Activated T-cell treated with anti-CD3 and anti-CD28 coated beads, Interleukin-2, amount 50 U/mL, for 1 hour (primary cell): ENCODE measurements at places on chromosomes 3 and 15.

GRCh38 chr3:67461667-67462142 is 192.7 kb downstream of the SUCLG2 start:
- DNase-seq, result no peak

DNA sequence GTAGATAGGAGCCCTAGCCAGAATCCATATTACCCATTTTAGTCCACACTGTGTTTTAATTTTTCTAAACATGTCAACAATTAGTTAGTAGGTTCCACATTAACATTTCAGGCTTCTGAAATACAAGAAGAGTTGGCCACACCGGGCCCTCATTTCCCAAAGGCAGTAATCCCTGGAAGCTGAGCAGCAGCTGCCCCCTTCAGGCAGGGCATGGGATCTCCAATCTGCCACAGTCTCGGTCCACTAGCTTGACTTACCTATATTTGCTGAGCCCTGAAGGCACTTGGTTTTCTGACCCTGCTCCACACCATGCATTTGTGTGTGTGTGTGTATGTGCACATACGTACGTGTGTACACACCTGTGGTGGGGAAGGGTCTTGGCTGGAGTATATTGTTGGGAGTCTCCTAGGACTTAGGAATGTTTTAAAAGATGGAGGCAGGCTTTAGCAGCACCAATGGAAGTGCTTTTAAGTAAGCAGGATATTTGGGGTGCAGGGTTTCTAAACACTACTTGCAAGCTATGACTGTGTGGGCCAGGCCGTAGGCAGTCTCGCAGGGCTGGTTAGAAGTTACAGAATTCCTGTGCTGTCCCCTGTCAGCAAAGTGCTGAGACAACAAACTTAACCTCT is 71.2 kb upstream of the SOX14 start:
- no peak for DNase-seq

- no peak for DNase-seq
Observed at GRCh38 chr3:36362973-36363372, 17.3 kb upstream of the STAC start.

- DNase-seq, result no peak
Observed at GRCh38 chr3:21390856-21391255, 360.2 kb downstream of the ZNF385D start.

DNA sequence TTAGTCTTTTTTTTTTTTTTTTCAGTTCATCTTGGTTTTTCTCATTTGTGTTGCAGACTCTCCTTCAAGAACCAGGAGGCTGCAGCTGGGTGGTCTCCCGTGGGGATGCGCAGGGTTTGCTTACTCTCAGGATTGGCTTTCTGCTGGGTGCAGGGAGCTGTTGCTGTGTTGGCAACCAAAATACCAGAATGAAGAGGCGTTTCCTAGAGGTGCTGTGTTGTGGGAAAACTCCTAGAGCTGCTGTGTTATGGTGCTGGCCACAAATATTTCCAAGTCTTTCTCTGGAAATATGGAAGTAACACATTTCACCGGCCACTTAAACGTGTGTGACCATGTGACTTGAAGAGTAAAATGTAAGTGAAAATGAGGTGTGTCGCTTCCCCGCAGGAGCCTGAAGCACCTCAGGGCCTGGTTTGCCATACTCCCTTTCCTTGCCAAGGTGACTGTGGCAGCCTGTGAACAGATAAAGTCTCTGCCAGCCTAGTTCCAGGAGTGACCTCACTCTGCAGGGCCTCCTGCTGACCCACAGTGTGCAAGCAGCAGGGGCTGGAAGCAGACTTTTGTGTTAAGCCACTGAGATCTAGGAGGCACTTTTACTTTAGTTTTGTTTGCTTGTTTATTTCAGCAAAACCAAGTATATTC is 258.9 kb downstream of the ADAMTS17 start:
- DNase-seq, result no peak

- no peak for DNase-seq
Observed at GRCh38 chr3:49198161-49198560, 26.8 kb downstream of the KLHDC8B start.
